ENCODE measurements at places on chromosomes 2 and 18.

DNA sequence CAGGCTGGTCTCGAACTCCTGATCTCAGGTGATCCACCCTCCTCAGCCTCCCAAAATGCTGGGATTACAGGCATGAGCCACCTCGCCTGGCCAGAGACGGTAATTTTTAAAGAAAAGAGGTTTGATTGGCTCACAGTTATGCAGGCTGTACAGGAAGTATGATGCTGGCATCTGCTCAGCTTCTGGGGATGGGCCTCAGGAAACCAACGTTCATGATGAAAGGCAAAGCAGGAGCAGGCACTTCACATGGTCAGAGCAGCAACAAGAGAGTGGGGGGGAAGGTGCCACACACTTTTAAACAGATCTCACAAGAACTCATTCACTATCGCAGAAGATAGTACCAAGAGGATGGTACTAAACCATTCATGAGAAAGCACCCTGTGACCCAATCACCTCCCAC, 38.0 kb upstream of the GPD2 start:
- DNase-seq, result no peak

GRCh38 chr2:147150241-147150635, 694.6 kb upstream of the ACVR2A start:
- DNase-seq, result no peak

DNA sequence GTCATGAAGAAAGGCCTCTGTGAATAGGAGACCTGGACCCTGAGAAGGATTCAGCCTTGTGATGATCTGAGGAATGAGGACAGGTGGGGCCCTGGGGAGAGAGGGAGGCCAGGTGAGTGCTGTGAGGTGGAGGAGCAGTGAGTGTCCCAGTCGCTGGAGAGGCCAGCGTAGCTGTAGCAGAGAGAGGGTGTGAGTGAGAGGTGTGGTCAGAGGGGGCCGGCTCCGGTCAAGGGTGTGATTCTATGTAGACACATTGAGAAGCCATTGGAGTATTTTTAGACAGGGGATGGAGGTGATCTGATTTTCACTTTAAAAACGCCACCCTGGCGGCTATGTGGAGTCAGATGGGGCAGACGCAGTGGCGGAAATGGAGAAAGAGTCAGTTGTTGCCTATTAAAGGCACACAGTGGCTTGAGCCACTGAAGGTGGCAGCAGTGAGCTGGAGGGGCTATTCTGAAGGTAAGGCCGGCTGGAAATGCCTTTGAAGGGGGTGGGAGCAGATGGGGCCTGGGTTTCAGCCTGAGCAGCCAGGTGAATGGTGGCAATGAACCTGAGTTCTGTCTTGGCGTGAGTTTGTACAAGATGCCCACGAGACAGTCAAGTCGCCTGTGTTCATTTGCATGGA, 55.6 kb downstream of the GREB1 start:
- no peak for DNase-seq

DNA sequence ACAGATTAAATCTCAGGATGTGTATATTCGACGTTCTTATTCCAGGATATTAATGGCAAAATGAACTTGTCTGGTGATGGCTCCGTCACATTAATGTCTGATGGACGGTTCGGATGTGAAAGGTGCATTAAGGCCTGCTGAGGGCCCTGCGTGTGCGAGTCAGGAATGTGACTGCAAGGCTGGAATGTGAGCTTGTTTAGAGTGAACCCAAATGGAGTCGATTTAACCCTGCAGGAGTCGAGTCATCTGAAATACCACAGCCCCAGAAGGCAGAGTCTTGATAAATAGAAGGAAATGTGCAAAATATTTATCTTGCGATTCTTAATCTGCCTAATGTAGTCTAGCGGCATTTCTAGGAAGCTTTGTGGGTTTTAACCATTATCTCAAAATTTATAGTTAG, 44.3 kb downstream of the RDH14 start:
- no peak for DNase-seq

- DNase-seq, result no peak
Observed at GRCh38 chr2:143607231-143608062, 478.2 kb downstream of the ARHGAP15 start.

- DNase-seq, result no peak
Observed at GRCh38 chr2:224933431-224933830, 108.8 kb downstream of the DOCK10 start.

DNA sequence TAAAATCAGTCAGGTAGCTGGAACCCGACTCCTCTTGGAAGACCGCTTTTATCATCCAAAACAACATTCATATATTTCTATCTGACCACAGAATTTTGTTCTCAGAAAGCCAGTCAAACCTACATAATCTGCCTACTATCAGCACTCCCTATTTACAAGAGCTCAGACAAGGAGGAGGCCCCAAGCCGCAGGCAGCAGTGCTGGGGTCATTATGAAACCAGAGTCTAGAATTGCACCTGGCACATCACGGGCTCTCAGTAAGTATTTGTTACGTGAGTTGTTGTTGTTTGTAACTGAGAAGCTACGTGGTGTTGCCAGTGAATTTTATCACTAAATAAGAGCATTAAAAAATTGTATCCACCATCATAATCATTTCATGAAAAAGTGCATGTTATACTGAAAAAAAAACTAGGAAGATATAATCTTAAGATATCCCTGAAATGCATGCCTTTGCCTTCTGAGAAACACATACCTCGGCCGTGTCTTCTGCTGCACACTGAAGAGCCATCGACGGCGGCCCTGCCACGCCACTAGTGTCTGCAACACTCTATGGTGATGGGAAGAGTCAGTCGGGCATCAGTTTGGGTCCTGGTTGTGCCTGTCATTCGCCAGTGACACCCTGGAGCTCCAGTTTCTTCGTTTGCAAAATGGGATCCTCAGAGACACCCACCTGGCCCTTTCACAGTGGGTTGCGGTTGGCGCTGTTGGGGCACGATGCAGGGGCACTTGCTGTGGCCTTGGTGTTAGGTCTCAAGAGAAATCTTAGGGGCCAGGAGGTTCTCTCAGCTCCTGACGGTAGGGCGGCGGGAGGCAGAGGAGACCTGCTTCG, 505.9 kb downstream of the EIPR1 start:
- no peak for DNase-seq

DNA sequence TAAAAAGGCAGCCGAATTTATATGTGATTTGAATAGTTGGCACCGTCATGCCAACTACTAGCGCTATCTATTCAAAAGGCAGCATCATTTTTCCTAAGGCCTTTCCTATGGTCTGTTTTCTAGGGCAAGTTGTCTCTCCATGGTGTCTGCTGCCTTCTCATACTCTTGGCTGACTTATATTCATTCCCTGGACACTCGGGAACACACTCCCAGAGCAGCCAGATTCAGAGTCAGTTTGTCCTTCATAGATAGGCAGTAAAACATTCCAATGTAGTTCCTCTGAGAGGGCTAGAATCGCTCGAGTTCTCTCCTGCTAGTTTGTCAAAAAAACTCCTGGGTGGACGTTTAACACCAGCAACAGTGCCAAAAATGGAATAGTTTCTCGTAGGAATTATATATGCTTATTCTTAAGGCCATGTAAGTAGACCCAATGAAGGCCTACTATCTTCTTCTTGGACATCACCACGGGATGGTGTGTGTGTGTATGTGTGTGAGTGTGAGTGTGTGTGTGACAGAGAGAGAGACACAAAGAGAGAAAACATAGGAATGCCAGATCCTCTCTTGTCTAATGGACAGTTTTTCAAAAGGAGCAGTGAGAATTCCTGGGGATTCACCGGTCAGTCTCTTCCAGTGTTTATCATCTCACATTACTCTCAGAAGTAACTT, 129.3 kb upstream of the CTAGE1 start:
- no peak for DNase-seq

GRCh38 chr2:195343942-195344530, 313.0 kb upstream of the SLC39A10 start:
- DNase-seq, result no peak

DNA sequence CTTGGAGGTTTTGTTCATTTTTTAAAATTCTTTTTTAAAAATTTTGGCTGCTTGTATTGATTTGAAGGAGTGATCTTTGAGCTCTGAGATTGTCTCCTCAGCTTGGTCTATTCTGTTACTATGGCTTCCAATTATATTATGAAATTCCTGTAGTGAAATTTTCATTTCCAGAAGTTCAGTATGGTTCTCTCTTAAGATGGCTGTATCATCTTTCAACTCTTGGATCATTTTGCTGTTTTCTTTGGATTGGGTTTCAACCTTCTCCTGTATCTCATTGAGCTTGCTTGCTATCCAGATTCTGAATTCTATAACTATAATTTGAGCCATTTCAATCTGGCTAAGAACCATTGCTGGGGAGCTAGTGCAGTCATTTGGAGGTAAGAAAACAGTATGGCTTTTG, 270.8 kb upstream of the NT5C1B start:
- DNase-seq, result no peak

- no peak for DNase-seq
Observed at GRCh38 chr2:55556809-55557208, 37.3 kb downstream of the CFAP36 start.
